ENCODE measurements at places on chromosomes 11 and 22.

GRCh38 chr11:57116654-57117053 lies 65.1 kb upstream of the LRRC55 start:
- DNase-seq: no peak

DNA sequence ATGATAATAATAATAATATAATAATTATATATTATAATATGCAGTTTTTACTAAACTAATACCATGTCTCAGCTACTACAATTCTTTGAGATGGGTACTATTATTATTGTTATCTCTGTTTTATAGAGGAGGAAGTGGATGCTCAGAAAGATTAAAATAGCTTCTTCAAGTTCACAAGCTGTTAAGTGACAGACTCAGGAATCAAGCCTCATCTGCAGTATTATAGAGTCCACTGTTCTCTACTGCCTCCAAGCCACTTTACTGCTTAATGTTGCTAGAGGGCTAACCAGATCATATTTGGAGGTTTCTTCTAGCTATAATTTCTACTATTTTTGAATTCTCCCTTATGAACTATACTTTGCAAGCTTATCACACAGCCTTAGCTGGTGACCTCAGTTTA lies 62.7 kb downstream of the CSTPP1 start:
- no peak for DNase-seq

DNA sequence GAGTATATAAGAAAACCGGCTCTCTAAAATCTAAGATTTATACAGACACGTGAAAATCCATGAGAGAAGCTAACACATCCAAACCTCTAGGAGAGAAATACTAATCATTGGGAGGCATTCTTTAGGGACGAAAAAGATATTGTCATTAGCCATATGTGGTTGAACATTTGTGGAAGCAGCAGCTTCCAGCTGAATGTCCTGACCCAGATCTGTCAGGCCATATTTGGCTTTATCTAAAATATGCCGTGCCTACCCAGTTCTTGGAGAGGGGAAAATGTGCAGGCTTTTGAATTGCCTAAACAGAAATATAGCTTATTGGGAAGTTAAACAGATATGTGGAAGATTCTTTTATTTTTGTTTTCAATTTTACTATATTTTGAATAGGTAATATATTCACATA lies 6.4 kb downstream of the CCDC89 start:
- DNase-seq: no peak

DNA sequence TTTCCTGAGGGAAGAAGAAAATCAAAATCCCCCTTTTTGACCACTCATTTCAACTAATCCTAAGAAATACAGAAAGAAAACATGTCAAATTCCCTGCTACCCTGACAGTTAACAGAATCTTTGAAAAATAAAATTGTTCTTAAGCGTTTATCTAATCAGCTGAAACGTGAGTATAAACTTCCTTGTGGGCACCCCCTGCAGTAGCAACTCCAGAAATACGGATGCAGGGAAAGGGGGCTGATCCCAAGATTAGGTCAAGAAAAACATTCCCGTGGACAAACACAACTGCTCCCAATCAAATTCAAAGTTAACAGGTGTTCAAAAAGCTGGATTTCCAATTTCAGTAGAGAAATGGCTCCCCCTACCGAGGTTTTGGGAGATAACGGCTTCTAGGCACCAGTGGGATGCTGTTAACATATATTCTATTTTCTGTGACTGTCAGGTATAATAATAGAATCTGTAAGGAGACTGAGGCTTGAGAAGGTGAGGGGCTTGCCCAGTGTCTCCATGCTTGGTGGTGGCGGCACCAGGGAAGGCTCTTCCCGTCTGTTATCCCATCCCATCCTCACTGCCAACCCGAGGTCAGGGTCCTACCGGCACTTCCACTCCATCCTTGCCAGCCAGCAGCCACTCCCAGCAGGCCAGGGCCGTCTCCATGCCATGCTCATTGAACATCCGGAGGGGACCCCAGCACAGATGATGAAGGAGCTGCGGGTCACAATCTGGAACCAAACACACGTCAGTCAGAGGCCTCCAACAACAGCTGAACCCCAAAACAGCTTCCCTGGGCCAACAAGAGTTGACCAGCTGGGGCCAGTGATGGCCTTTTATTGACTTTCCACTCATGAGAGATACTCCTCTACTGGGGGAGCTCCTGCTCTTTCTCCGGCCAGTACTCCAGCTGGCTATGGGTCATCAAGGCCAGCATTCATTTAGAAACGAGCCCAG lies 32.0 kb upstream of the SERPIND1 start:
- no peak for DNase-seq

- no peak for DNase-seq
Observed at GRCh38 chr11:67105964-67106363, 13.1 kb upstream of the KDM2A start.

DNA sequence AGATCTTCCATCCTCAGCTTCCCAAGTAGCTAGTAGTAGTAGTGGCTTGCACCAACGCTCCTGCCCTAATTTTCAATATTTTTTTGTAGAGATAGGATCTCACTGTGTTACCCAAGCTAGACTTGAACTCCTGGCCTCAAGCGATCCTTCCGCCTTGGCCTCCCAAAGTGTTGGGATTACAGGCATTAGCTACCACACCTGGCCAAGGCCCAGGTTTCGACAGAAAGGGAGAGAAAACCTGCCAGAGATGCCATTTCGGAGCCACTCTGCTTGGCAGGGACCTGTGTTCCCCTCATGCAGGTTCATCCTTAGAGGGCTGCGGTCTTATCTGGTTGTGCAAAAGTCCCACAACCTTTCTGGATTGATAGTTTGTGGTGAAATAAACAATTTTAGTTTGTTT lies 41.4 kb downstream of the FAM83F start:
- DNase-seq: no peak

DNA sequence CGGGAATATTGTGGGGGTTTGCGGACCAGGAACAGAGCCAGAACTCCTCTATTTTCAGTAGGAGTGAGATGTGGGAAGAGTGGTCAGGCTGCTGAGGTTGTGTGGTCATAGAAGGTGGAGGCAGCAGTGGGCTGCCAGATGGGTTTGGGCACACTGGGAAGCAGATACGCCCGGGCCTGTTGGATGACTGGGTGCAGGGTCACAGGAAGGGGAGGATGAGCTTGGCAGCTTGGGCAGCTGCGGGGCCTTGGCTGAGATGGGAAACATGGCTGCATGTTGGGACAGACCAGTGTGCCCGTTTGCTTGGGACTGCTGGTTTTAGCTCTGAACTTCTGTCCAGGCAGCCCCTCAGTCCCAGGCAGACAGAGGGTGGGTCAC lies 11.4 kb downstream of the SHANK3 start:
- no peak for DNase-seq

GRCh38 chr11:102453302-102453695 lies 734 bp upstream of the TMEM123 start:
- no peak for DNase-seq

- DNase-seq: no peak
Observed at GRCh38 chr11:79089601-79090000, 351.2 kb downstream of the TENM4 start.

DNA sequence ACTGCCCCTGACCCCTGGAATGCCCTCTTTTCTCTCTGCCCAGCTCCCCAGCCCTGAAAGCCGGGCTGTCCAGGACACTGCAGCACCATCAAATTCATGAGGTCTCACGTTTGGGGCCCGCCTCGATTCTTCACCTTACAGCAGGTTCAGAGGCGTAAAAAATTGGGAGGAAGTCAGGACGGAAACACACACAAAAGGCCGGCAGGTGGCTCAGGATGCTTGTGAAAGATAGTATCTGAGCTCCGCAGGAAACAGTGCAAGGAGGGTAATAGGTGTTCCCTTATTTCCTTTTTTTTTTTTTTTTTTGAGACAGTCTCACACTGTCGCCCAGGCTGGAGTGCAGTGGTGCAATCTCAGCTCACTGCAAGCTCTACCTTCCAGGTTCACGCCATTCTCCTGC lies 4.1 kb downstream of the RFPL2 start:
- DNase-seq: no peak

- DNase-seq: no peak
Observed at GRCh38 chr11:28420099-28420498, 311.9 kb downstream of the METTL15 start.

DNA sequence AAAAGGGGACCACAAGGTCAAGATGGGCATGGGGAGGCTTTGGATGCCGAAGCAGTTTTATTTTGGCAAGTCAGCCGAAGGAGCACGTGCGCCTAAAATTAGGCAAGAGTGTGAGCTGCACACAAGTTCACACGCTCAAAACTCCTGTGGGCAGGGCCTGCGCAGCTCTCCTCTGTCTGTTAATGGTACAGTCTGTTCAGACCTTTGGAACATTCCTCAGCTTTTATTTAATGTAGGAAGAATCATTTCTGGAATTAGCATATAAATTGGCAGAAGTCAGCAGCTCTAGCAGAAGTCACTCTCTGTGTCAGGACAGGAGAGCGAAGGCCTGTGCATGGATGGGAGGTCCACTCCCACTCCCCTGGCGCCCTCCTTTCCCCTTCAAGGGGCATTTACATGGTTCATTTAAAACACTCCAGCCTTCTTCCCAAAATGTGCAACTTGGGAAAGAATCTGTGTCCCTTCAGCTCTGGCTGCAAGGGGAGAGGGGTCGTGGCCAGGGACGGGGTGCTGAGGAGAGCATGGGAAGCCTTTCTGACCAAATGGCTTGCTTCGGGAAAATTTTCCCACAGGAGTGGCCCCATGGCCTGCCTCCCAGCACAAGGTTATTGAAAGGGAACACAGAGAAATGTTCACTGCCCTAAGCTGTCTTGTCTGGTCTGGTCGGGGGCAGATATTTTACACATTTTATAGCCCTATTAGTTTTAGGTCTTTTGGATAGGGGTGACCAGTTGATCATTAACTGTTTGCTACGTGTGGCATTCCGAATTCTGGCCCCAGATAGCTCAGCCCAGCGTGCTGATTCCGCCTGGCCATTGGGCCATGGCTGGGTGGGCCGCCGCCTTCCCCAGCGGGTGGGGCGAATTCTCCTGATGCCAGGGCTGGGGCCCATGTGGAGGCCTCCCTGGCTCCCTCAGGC lies 43.9 kb upstream of the SMIM38 start:
- DNase-seq: no peak

GRCh38 chr22:46148816-46149511 lies 1.4 kb upstream of the PPARA start:
- DNase-seq: no peak

DNA sequence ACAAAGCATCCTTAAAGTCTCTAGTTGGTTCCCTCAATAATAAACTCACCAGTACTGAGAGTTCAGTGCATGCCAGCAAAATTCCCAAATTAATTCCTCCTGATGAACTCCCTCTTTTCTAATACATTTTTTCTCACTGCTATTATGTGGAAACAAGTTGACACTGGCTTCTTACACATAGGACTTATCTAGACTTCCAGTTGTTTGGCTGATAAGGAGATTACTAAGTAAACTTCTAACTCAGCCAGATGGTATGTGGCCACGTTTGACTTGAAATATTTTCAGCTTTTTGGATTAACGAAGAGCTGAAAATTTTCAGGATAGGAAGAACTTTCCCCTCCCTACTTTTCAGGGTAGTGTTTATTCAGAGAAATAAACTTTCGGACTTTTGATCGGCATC lies 1154.2 kb upstream of the TENM4 start:
- no peak for DNase-seq

DNA sequence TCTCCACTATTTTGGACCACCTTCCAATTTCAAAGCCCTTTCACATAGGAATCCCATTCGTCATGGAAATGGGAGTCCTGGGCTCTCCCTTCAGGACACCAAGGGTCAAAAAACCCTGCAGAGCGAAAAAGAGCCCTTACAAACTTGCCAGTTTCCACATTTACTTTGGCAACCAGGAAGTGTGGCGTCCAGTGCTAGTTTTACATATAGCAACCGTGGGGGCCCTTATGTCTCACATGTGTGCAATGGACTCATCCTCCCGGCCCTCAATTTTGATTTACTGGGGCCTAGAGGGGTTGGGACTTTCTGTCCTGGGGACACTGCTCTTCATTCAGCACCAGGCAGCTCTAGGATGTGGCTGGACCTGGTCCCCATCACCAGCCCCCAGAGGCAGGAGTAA lies 33.7 kb downstream of the DAGLA start:
- no peak for DNase-seq

- DNase-seq: no peak
Observed at GRCh38 chr11:12182676-12183541, 72.5 kb downstream of the MICAL2 start.

DNA sequence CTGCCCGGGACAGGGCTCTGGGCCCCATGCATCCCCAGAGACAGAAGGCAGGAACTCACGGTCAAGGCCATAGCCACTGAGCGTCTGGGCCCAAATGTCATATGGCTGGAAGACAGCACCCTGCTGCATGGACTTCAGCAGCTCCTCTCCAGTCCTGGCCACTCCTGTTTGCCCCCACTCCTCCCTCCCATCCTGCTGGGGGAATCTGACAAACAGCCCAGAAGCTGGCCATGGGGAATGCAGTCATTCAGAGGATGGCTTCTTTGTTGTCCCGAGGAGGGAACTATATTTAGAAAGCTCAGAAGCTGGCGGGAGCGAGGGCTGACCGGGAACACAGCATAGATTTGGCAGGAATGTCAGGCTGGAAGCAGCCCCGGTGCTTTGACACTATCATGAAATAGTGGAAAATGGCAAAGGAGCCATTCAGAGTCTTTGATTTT lies 35.0 kb downstream of the DKK3 start:
- no peak for DNase-seq

DNA sequence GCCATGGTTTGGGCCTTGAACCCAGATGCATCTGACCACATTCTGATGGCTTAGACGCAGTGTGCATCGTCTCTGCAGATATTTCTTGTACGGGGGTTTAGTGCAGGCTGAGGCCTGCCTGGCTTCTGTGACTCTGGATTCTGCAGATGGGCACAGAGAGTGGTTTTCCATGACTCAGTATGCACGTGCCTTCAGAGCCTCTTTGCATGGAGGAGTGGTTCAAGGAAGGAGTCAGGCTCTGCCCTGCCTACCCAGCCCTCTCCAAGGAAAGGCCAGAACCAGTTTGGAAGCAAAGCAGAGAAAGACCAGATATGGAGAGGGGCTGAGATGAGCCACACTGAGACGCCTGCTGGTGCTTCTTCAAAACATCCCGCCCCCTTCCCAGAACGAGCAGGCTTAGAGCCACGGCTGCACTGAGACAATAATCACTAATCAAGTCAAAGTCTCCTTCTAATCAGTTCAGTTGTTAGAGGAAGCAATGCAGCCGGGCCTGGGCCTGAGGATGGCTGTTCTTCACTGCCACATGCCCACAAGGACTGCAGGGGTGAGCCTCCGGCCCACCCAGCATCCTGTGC lies 308.9 kb downstream of the NXPE2 start:
- no peak for DNase-seq

DNA sequence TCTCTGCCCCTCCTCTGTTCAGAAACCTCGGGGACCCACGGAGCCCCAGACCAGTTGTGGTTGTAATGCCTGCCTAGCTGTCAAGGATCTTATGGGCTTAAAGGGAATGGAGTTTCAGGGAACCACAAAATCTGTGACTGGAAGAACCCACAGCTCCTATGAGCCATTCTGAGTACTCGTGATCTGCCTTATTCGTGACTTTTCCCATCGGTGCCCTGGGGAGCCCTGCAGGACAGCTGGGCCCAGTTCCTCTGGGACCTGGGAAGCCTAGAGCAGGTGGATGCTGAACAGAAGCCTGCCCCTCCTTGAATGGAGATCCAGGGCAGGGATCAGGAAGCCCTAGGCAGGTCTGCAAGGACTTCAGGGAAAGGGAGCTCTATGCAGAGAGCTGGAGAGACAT lies 42.1 kb upstream of the TTC12 start:
- no peak for DNase-seq
